ENCODE measurements at places on chromosomes 7 and 10.

DNA sequence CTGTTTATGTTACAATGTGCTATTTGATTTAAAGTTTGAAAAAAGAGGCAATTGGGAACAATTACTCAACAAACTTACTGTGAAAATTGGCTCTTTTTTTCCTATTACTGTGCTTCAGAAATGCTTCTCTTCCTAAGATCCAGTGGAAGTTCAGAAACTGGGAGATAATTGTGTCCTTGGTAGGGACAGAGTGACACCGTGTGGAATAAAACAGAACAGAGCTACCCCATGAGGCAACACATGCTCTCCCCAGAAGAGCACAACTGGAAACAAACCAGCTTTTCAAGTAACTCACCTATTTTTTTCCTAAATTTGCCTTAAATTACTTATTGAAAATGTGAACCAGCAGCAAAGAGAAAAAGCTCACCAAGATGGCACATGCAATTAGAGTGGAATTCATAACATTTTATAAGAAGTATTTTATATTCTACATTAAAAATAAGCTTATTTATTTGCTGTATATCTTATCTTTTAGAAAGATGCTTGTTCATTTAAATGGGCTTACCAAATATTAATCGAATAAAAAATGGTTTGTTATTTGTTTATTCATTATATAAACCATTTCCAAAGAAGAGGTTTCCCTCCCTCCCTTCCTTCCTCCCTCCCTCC is 346.1 kb upstream of the ANKRD30A start:
- DNase-seq, result peak; percentile 2

DNA sequence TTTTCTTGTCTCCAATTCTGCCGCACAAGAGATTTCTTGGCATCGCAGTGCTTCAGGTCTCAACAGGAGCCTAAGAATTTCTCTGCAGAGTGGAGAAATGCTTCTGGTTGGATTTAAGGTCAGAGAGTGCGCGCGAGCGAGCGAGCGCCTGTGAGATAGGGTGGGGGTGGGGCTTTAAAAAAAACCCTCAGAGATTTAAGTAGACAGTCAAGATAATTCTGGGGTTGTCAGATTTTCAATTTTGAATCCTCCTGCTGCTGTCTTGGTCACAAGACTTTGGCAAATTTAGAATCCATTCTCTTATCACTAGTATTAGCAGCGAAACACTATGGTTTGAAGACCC is 49.7 kb downstream of the CPEB3 start:
- peak; percentile 7 for DNase-seq

DNA sequence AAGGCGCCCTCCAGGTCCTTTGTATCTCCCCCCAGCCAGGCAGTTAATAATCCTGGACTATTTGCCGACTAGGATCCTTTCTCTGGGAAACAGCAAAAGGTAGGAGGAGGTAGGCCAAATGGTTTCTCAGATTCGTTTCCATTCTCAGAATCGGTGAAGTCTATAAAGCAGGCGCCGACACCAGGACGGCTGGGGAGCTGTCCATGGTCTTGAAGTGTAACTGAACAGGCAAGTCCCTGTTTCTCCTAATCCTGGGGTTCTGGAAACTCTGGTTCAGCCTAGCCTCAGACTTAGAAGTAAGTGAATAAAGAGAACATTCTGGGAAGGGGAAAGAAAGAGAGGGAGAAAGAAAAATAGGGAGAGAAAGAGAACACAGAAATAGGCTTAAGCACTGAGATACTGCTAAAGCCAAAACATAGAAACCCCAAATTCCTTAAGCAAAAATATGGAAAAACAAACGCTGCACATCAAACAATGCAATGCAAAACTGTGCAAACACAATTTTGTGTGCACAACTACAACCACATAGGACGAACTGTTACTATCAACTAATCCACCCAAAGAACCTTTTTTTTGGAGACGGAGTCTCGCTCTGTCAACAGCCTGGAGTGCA is 11.1 kb upstream of the INA start:
- DNase-seq, result peak; percentile 34

- no peak for DNase-seq
Observed at GRCh38 chr10:110802551-110803238, 69.0 kb upstream of the PDCD4 start.

DNA sequence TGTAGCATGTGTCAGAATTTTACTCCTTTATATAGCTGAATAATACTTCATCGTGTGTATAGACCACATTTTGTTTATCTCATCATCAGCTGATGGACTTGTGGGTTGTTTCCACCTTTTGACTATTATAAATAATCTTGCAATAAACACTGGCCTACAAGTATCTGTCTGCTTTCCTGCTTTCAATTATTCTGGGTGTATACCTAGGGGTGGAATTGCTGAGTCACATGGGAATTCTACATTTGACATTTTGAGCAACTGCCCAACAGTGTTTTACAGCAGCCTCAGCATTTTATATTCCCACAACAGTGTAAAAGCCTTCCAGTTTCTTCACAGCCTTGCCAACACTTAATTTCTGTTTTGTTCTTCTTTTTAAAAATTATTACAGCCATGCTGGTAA is 200.3 kb upstream of the PRSS1 start:
- DNase-seq, result no peak

DNA sequence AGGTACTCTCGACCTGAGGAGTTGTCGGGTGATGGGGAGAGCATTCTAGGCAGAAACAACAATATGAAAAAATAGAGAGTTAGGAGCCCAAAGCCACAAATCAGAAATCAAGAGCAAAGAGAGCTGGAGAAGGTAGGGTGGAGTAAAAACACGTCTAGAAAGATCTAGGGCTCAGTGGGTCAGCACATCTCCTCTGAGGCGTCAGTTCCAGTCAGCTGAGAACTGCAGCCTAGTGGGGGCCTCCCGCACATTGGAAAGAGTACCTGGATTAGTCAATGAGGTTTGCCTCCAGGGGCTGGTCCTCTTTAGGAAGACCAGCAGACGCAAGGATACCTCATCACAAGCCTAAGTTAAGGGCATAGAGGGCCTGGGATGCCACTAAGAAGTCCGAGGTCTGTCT is 113.2 kb upstream of the LANCL2 start:
- DNase-seq, result no peak

DNA sequence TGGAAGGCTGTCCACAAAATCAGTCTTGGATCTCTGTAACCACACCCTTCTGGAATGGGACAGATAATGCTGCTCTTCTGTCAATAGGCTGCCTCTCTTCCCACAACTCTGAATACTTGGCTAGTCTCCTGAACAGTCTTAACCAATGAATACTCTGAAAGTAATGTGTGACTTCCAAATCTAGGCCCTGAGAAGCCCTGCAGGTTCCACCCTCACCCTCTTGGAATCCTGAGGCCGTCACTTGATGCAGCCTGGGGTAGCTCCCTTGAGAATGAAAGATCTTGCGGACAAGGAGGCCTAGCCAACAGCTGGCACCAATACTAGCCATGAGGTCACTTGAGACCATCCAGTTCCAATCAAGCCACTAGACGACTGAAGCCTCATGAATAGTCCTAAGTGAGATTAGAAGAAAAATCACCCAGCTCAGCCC is 109.2 kb downstream of the ARHGAP12 start:
- DNase-seq, result no peak

- no peak for DNase-seq
Observed at GRCh38 chr10:78739444-78740053, 329.2 kb upstream of the ZMIZ1 start.

DNA sequence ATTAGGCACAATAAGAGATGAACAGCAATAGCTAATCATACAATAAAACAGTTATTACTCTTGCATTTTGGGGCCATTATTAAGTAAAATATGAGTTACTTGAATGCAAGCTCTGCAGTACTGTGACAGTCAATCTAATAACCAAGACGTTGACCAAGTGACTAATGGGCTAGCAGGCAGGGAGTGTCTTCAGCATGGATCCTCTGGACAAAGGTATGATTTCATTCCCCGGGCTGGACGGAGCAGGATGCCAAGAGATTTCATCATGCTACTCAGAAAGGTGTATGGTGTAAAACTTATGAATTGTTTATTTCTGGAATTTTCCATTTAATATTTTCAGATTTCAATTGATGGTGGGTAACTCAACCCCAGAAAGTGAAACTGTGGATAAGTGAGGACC is 80.9 kb downstream of the SHH start:
- DNase-seq, result no peak
